ENCODE measurements at places on chromosomes 13 and 19.
A peak's percentile ranks its signal among the peaks of the same experiment; 100 is the strongest.

DNA sequence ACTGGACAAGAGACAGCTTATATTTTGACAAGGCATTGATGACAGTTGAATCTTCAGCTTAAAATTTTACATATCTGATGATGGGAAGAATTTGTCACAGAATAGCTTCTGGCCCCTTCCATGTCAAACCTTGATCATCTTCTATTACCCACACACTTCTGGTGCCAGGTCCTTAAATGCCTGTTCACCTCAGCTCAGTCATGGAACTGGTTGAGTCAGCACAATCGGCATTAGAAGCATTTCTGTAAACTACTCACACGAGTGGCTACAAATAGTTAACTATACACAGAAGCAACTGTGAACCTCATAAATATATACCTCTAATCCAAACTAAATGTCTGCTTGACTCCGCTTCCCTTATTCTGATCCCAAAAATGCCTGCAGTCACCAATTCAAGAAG, 161.2 kb downstream of the FOXO1 start:
- no peak for DNase-seq

DNA sequence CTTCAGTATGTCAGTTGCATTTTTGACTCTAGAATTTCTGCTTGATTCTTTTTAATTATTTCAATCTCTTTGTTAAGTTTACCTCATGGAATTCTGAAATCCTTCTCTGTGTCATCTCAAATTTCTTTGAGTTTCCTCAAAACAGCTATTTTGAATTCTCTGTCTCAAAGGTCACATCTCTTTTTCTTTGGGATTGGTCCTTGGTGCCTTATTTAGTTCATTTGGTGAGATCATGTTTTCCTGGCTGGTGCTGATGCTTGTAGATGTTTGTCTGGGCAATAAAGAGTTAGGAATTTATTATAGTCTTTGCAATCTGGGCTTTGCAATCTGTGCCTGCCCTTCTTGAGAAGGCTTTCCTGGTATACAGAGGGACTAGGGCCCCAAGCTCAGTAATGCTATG, 18.5 kb upstream of the KBTBD7 start:
- no peak for DNase-seq

GRCh38 chr13:78382491-78382890, 220.9 kb downstream of the POU4F1 start:
- DNase-seq: peak; percentile 70

- no peak for DNase-seq
These were observed 96.2 kb downstream of the ZIC5 start for GRCh38 chr13:99875391-99875790.

DNA sequence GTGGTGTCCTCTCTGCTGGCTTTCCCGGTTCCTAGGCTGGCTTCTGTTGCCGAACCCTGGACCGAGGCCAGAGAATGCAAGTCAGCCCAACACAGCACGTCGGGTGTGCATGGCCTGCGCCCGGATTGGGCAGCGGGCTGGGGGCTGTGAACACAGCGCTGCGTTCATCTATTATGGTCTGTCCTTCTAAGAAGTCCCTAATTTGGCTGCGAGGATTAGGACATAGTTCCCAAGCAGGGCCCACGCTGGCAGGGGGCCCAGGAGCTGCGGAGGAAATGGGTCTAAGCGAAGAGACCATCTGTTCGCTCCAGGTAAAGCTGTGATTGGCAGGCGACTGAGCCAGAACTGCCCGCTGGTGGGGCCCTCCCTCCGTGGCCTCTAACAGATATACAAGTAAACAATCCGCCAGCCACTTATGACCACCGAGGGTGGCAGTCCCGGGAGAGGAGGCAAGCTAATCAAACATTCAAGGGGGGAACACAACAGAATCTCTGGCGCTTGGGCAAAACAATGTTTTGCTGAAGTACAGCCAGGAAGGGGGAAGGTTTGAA, 6.0 kb downstream of the SYCE2 start:
- DNase-seq: peak; percentile 89

GRCh38 chr19:4189641-4190040, 7.2 kb downstream of the ANKRD24 start:
- no peak for DNase-seq

- DNase-seq: peak; percentile 26
These were observed 199.4 kb downstream of the USP12 start for GRCh38 chr13:26971990-26972887.

GRCh38 chr13:99965329-99966000, 6.1 kb downstream of the ZIC5 start:
- no peak for DNase-seq

DNA sequence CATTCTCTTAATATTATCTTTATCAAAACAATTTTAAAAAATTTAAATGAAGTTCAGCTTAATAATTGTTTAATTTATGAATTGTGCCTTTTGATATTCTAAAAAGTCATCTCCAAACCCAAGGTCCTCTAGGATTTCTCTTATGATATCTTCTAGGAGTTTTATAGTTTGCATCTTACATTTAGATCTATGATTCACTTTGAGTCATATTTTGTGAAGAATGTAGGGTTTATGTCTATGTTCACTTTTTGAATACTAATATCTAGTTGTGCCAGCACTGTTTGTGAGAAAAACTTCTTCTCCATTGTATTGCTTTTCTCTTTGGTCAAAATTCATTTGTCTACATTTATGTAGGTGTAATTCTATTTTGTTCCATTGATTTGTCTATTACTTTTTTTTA, 1068.4 kb upstream of the SPRY2 start:
- DNase-seq: no peak

DNA sequence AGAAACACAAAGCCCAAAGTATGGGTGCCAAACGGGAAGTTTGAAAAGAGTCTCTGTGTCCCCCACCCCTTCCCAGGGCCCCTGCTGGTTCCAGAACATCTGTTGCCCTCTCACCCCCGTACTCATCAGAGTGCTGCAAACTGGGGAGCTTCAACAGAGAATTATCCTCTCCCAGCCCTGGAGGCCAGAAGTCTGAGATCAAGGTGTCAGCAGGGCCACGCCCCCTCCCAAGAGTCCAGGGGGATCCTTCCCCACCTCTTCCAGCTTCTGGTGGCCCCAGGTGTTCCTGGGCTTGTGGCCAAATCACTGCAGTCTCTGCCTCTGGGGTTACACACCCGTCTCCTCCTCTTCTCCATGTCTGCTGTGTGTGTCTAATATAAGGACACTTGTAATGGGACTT, 183.4 kb downstream of the PTPRS start:
- no peak for DNase-seq

DNA sequence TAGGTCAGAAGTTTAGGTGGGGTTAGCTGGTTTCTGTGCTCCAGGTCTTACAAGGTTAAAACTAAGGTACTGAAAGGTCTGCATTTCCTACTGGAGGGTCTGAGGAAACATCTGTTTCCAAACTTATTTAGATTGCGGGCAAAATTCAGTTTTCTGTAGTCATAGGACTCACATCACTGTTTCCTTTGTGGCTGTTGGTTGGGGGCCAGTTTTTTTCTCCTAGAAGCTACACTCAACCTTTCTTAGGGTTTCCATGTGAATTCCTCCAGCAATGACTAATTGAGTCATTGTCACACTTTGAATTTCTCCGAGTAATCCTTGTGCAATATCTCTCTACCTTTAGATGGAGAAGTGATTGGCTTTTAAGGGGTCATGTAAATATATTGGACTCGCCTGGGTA, 773.4 kb upstream of the SLITRK1 start:
- no peak for DNase-seq

DNA sequence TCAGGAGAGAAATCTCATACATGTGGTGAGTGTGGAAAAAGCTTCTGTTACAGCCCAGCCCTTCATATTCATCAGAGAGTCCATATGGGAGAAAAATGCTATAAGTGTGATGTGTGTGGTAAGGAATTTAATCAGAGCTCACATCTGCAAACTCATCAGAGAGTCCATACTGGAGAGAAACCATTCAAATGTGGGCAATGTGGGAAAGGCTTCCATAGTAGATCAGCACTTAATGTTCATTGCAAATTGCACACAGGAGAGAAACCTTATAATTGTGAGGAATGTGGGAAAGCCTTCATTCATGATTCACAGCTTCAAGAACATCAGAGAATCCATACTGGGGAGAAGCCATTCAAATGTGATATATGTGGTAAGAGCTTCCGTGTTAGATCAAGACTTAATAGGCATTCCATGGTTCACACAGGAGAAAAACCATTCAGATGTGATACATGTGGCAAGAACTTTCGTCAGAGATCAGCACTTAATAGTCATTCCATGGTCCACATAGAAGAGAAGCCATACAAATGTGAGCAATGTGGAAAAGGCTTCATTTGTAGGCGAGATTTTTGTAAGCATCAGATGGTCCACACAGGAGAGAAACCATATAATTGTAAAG, 15.2 kb downstream of the ZNF221 start:
- no peak for DNase-seq

- no peak for DNase-seq
These were observed 657 bp downstream of the PLIN3 start for GRCh38 chr19:4866595-4867424.

DNA sequence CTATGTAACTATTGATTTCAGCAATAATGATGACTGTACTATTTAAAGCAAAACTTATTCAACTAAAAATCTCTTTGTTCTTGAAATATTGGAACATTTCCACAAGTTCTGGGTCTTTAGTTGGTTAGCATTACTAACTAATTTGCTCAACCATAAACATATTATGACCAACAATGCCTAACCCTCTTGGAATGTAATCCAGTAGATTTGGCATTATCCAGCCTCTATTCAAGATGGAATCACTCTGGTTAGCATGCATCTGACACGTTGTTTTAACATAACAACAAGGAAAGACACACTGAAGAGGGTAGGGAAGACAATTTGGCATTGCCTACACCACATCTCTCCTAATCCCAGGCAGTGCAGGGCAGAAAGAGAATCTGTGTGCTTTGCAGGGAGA, 941.3 kb upstream of the PCDH20 start:
- DNase-seq: no peak
